ENCODE measurements at places on chromosomes 3 and 15.

DNA sequence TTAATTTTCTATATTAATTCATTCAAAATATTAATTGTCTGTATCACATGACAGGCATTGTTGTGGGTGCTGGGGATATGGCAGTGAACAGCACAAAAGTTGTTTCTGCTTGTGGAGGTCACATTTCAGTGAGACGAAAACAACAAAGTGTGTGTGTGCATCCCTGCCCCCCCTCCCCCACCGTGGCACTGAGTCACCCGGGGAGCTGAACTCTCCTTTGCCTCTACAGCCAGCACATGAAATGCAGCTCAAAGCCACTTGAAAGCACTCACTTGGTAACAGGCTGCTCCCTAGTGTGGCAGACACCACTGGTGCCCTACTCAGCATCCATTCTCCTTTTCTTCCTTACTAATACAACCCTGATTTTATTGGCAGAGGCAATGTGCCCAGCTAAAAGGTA is 16.9 kb upstream of the SCAMP5 start:
- no peak for DNase-seq

GRCh38 chr3:72690629-72691028 is 157.6 kb downstream of the SHQ1 start:
- DNase-seq: no peak

- no peak for DNase-seq
Measured at GRCh38 chr3:130085881-130086280, 4.2 kb downstream of the ALG1L2 start.

DNA sequence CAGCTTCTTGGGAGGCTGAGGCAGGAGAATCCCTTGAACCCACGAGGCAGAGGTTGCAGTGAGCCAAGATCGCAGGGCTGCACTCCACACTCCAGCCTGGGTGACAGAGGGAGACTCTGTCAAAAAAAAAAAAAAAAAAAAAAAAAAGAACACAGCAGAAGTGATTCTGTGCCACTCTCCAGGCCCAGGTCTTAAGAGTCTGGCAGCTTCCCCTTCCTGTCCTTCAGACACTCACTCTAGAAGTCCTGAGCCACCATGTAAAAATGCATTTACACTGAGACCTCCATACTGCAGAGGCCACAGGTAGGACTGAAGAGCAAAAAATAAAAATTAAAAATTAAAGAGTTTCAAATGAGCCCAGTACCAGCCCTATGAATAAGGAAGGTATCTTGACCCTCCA is 11.8 kb upstream of the CDV3 start:
- no peak for DNase-seq

DNA sequence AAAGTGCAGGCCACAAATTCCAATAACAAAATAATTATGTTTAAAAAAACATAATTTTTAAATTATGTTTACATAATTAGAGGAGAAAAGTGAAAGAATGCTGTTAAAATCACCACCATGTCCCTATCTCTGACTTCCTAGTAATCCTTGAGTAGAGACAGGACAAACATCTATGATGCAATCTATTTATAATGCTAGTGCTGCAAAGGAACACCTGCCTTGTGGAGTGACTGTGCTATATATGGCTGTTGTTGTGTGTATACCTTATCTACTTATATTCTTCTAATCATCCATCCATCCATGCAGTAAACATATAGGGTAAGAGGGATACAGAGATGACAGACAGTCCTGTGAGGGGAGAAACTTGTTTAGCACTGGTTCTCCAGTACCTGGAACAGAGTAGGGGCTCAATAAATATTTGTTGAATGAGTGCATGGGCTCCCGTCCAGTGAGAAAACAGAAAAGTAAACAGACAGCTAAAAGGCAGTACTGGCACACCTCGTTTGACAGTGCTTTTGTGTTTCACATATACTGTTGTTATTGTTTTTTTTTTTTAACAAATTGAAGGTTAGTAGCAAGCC is 229.3 kb upstream of the UBE2E1 start:
- no peak for DNase-seq

- DNase-seq: no peak
Measured at GRCh38 chr3:128385080-128385832, 81.4 kb downstream of the DNAJB8 start.
